ENCODE measurements at places on chromosomes 12 and 14.

DNA sequence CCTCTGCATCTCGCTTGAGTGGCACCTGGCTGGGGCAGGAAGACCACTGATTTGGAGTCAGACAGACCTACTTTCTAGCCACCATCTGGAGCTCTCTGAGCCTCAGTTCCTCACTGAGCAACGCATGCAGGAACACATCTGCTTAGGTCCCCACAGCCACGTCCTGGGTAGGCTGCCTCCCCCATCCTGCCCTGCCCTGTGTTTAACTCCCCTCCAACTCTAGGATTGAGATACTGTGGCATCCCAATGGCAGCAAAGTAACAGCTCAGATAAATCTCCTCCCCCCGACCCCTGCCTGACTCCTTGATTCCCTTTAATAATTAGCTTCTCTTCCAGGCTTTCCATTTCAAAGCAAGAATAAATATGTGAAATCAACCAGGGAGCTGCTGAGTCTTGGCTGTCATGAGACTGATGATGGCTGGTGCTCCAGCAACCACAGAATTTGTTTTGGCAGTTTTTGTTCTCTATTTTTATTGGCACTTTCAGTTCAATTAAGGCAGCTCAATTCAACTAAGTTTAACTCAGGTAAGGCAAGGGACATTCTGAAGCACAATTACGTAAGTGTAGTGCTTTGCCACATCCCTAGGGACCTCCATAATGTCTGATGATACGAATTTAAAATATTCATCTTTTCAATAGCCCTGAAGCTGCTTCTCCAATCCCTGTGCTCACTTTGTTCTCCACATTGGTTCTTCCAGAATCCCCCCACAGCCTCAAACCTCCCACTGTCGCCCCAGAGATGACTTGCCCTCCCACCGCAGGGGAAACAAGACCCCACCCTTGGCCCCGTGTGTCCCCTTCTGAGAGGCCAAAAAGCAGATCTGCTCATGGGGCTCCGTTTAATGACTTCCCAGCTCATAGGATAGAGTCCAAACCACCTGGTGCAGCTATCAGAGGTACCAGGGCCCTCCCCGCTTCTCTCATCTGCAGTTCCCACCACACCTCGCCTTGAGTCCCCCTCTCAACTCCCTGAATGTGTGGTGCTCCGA lies 58.2 kb downstream of the ESR2 start:
- no peak for DNase-seq
- H3K36me3 ChIP-seq: peaks cover 3% of the 10 kb centered on the region
- no peak overlapping the region for H3K27ac ChIP-seq
- no peak overlapping the region for H3K4me3 ChIP-seq
- H3K27me3 ChIP-seq: no peaks in the 10 kb centered on the region

- no peaks in the 10 kb centered on the region for H3K27me3 ChIP-seq
- DNase-seq: no peak
- H3K4me3 ChIP-seq: no peak overlapping the region
- H3K36me3 ChIP-seq: no peaks in the 10 kb centered on the region
- H3K27ac ChIP-seq: no peak overlapping the region
Measured at GRCh38 chr12:66573605-66574004, 105.3 kb downstream of the GRIP1 start.

GRCh38 chr12:39417916-39418315 lies 25.0 kb downstream of the KIF21A start:
- H3K27me3 ChIP-seq: no peaks in the 10 kb centered on the region
- H3K4me1 ChIP-seq: no peaks in the 10 kb centered on the region
- no peaks in the 10 kb centered on the region for H3K36me3 ChIP-seq
- DNase-seq: no peak

- peak within 1 kb of the TSS; percentile 14 for H3K4me3 ChIP-seq
- H3K27me3 ChIP-seq: peaks cover 12% of the 10 kb centered on the region
- H3K36me3 ChIP-seq: no peaks in the 10 kb centered on the region
- peaks cover 20% of the 10 kb centered on the region for H3K4me1 ChIP-seq
- DNase-seq: peak; percentile 3
Measured at GRCh38 chr12:62934799-62935674, at the start of gene PPM1H. TSS of gene PPM1H (minus strand) at chr12:62935150. CDS start at chr12:62934736, 414 bp downstream.

DNA sequence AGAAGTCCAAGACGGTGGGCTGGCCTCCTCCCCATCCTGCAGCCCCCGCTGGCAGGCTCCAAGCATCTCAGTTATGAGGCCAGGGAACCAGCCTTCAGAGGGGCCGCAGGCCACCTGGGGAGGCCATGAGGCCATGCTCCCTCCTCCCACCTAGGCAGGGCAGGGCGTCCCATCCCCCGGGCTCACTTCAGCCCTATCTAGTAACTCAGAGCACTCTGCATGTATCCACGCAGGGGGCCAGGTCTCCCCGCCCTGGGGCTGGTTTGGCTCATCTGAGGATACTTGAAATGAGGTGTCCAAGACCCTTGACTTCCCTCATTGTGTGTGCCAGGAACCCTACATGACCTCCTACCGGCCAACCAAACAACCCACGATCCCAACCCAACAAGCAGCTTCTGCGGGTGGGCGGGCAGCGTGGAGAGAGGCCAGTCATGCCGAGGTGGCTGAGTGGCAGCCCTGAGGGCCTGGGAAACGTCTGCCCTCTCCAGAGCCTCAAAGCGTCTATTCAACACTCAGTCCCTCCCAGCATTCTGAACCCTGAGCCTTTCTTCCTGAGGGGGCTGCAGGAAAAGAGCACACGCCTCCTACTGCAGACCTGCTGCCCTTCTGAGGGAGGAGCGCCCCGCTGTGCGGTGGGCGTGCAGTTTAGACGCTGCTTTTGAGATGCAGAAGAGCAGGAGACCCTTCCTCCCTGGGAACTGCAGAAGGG lies 16.8 kb downstream of the ISCA2 start:
- no peaks in the 10 kb centered on the region for H3K27me3 ChIP-seq
- no peak for DNase-seq
- H3K36me3 ChIP-seq: no peaks in the 10 kb centered on the region
- no peak overlapping the region for H3K27ac ChIP-seq

DNA sequence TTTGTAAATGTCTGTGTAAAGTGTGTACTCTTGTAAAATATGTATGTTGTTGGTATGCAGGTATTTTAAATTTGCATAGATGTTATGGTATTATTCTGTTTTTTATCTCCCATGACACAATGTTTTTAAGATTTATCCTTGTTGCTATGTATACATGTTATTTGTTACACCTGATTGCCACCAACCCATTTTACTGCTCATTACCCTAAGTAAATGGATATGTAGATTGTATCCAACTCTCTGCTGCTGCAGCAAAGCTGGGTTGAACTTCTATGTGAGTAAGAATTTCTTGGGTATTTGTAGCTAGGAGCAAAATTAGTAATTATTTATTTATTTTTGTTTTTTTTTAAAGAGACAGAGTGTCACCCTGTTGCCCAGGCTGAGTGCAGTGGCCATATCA lies 6.2 kb downstream of the APAF1 start:
- H3K27ac ChIP-seq: no peak overlapping the region
- DNase-seq: no peak
- H3K36me3 ChIP-seq: peaks cover 19% of the 10 kb centered on the region

GRCh38 chr12:20370014-20370386 lies 1.7 kb downstream of the PDE3A start:
- no peaks in the 10 kb centered on the region for H3K36me3 ChIP-seq
- no peak overlapping the region for H3K4me3 ChIP-seq
- no peak overlapping the region for H3K27ac ChIP-seq

- no peak overlapping the region for H3K4me3 ChIP-seq
- no peaks in the 10 kb centered on the region for H3K4me1 ChIP-seq
- H3K36me3 ChIP-seq: no peaks in the 10 kb centered on the region
- no peak overlapping the region for H3K27ac ChIP-seq
Measured at GRCh38 chr14:99802301-99803105, 9.3 kb downstream of the EML1 start.

DNA sequence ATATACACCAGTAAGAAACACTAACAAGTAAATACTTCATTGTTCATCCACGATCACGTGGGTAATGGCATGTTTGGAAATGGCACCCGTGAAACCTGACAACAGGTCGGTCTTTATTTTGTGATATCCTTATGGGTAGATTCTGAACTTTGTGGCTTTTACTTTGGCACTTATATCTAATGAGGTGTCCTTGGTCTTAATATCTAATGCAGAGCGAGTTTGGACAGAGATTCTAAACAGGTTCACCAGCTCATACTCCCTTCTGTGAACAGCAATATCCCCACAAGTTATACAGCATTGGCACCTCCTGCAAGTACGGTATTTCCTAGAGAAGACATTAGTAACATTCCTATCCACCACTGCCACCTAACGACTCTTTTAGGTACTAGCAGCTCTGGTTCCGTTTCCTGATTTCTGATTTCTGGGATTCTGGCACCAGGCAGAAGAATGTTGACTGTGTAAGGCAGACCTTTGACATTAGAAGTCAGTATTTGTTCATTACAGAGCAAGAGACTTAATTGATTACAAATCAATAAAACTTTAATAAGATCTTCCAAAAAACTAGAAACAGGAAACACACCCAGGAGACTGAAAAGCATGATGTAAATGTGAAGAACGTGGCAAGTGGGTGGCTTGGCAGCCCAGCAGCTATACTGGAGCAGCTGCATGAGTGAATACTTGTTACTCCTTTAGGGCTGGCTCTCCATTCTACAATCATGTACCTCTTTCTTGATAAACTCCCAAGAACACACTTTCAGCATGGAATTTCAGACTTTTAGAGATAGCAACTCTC lies 2.5 kb downstream of the ANG start:
- H3K27me3 ChIP-seq: no peaks in the 10 kb centered on the region
- no peaks in the 10 kb centered on the region for H3K4me1 ChIP-seq
- H3K36me3 ChIP-seq: no peaks in the 10 kb centered on the region
- no peak overlapping the region for H3K27ac ChIP-seq
- peak; percentile 65 for DNase-seq

DNA sequence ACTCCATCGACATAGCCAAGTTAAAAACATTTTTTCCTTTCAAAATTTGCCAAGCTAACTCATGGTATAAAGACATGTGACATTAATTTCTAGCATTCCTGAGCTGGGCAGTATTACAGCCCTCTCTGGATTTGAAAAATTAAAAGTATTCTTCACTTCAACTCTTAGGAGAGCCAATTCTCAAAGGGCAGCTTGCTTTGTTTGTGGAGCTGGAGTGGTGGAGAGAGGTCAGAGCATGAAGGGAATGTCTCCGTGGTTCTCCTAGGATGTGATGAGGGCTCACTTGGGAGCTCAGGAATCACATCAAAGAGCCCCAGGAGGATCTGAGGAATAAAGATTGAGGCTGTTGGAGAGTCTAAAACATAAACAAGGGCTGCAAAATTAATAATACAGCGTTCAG lies 46.9 kb upstream of the RGS6 start:
- DNase-seq: no peak
- H3K27me3 ChIP-seq: no peaks in the 10 kb centered on the region
- no peak overlapping the region for H3K4me3 ChIP-seq
- H3K36me3 ChIP-seq: no peaks in the 10 kb centered on the region

GRCh38 chr12:28966046-28966780 lies 182.9 kb upstream of the FAR2 start:
- no peaks in the 10 kb centered on the region for H3K27me3 ChIP-seq
- no peak overlapping the region for H3K4me3 ChIP-seq
- no peaks in the 10 kb centered on the region for H3K36me3 ChIP-seq
- no peaks in the 10 kb centered on the region for H3K4me1 ChIP-seq

DNA sequence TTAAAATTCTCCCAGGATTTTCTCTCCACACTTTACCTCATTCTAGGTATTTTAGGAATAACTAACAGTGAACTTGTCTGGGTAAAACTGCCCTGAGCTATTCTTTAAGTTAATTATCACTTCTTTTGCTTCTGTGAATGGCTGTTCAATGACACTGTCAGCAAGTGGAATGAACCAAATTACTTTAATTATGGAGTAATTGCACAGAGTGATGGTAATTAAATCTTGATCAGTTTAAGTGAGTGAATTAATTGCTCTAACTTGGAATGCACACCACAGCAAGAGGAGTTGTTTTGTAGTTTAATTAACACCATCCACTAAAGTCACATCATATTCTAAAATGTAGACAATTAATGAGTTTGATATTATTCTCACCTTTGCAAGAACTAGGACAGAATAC lies 36.2 kb upstream of the TMEM260 start:
- H3K27me3 ChIP-seq: no peaks in the 10 kb centered on the region
- DNase-seq: no peak
- H3K4me3 ChIP-seq: no peak overlapping the region
- H3K36me3 ChIP-seq: no peaks in the 10 kb centered on the region

DNA sequence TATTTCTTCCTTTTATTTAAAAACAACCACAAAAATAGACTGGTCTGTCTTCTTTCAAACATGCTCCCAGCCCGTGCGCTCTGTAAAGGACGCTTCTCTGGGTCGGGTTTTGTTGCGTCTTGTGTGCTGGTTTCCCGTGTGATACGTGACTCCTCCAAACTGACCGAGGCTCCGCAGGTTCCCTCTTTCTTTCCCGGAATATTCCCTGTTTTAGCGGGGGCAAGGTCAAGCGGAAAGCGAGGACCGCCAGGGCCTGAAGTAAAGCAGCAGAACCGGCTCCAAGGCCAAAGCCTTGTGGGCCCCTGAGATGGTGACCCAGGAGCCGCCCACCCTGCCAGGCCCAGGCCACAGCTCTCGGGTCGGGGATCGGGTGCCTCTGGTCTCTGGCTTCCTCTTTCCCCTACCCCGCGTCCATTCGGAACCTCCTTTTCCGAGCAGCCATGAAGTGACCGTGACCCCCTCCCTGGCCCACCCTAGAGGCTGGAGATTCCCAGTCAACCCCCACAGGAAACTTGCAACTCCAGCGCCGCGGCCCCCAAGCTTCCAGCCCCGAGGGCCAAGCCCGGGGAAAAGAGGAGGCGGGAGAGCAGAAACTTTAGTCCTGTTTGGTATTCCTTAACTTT lies 885 bp upstream of the HOXC10 start:
- H3K4me3 ChIP-seq: no peak overlapping the region
- no peak overlapping the region for H3K27ac ChIP-seq
- peaks cover 95% of the 10 kb centered on the region for H3K27me3 ChIP-seq

DNA sequence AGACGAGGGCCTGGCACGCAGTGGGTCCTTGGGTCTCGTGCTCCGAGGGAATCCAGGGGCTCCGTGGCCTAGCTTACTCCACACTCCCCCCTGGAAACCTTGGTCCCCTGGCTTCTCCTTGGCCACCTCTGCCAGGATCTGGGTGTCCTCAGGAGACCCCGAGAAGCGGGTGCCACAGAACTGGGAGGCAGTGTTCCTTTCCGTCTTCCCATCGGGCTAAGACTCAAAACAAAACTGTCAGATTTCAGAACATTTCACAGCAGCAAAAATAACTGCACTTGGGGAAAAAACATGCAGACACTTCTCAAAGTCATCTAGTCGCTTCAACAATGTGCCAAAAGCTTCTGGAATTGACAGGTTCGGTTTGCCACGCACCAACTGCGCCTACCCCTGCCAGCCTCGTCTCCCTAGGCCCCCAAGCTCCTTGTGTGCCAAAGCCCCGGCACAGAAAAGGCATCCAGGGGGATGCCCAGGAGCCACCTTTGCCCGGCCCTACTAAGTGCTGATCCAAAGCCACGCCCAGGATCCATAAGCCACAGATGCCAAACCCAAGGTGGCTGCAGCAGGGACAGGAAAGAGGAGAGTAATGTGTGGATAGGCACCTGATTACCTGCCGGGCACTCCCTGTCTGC lies 58.4 kb upstream of the DIO3 start:
- no peak overlapping the region for H3K27ac ChIP-seq
- no peaks in the 10 kb centered on the region for H3K36me3 ChIP-seq
- no peaks in the 10 kb centered on the region for H3K4me1 ChIP-seq
- DNase-seq: no peak
- H3K27me3 ChIP-seq: no peaks in the 10 kb centered on the region

GRCh38 chr14:58077621-58078020 lies 74.4 kb downstream of the ARMH4 start:
- H3K4me1 ChIP-seq: no peaks in the 10 kb centered on the region
- no peaks in the 10 kb centered on the region for H3K36me3 ChIP-seq
- no peaks in the 10 kb centered on the region for H3K27me3 ChIP-seq
- DNase-seq: no peak
- no peak overlapping the region for H3K27ac ChIP-seq

GRCh38 chr12:124688356-124688992 lies 121.1 kb upstream of the NCOR2 start:
- DNase-seq: no peak
- no peaks in the 10 kb centered on the region for H3K36me3 ChIP-seq
- no peak overlapping the region for H3K4me3 ChIP-seq
- peaks cover 17% of the 10 kb centered on the region for H3K4me1 ChIP-seq
- H3K27ac ChIP-seq: no peak overlapping the region

All from CD4-positive, alpha-beta memory T cell (primary cell).